ENCODE measurements at places on chromosomes 6 and 20.

- no peak for DNase-seq
Observed at GRCh38 chr6:56238352-56238751, 9.0 kb downstream of the COL21A1 start.

GRCh38 chr6:52650941-52651340 is 20.0 kb upstream of the TMEM14A start:
- DNase-seq: no peak

DNA sequence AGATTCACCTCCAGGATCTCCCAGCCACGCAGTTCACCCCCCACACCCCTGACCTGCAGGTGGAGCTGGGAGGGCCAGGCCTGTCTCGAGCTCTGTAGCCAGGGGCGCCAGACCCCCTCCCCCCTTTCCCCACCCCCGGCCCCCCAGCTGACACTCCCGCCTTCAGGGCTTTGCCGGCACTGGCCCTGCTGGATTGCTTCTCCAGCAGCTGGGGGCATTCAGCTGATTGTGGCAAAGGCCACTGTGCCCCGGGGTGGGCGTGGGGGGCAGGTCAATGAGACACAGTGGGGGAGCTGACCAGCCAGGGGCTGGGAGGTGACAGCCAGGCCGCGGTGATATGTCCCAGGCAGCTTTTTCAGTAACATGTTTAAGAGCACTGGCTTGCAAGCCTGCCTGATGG is 22.2 kb downstream of the ZBP1 start:
- DNase-seq: no peak

DNA sequence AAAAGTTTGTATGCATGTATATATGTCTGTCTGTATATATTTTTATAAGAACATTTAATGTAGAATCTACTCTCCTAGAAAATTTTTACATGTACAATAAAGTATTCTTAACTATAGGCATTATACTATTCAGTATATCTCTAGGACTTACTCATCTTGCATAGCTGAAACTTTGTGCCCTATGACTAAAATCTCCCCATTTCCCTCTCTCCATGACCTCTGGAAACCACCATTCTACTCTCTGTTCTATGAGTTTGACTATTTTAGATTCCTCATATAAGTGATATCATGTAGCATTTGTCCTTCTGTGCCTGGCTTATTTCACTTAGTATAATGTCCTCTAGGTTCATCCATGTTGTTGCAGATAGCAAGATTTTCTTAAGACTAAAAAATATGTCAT is 205.1 kb upstream of the SMLR1 start:
- DNase-seq: no peak

DNA sequence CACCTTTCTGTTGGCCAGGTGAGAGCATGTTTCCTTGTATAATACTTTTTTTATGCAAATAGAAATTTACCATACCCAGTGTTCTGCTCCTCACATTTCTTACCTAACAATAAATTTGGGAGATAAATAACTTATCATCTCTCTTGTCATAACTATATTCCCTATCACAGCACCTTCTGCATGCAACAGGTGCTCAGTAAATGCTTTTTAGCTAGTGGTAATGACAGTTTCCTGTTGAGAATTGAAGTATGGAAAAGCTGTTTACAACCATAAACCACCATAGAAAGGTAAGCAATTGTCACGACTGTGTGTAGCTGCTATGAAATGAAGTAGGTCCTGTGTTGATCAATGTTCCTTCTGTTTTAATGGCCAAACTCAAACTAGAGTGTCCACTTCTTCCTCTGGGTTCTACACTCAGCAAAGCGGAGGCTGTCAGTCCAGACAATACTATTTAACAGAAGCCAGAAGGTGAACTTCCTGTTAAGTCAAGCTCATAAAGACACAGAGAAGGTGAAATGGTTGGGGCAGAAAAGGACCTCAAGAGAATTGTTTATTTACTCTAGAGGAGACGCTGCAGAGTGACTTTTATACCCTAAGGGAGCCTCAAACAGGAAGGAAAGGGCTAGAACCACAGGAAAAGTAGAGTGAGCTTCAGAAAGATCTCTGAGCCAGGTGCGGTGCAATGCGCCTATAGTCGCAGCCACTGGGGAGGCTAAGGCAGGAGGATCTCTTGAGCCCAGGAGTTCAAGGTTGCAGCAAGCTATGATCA is 84.0 kb upstream of the SLC22A16 start:
- DNase-seq: no peak

GRCh38 chr6:127435626-127436220 is 23.5 kb downstream of the KIAA0408 start:
- no peak for DNase-seq

DNA sequence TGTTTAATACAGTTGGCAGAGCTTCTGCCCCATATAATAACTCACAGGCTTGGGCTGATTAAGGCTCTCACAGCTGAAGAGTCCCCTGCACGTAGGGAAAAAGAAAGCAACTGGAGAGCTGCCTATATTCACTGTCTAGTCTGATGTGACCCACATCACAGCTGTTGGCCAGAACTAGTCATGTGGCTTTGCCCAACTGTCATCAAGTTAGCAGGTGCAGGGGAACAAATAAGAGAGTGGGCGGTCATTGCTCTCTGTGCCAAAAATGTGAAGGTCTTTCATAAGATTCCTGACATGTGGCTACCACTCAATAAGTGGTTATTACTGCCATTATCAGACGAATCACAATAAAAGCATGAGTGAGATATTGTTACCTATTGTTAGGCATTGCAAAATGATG is 665.2 kb downstream of the DOK5 start:
- DNase-seq: peak; percentile 90
